ENCODE measurements at places on chromosomes 6 and 20. TPM values are rescaled to one million over a fixed set of nuclear protein-coding genes. Genes with fewer than 3 reads are reported as not detected.

Gene SEL1L2
- not detected for total RNA-seq

Gene NKAIN4
- not detected for total RNA-seq

Gene HLA-DPB1
- total RNA-seq: 25.1 TPM

DNA sequence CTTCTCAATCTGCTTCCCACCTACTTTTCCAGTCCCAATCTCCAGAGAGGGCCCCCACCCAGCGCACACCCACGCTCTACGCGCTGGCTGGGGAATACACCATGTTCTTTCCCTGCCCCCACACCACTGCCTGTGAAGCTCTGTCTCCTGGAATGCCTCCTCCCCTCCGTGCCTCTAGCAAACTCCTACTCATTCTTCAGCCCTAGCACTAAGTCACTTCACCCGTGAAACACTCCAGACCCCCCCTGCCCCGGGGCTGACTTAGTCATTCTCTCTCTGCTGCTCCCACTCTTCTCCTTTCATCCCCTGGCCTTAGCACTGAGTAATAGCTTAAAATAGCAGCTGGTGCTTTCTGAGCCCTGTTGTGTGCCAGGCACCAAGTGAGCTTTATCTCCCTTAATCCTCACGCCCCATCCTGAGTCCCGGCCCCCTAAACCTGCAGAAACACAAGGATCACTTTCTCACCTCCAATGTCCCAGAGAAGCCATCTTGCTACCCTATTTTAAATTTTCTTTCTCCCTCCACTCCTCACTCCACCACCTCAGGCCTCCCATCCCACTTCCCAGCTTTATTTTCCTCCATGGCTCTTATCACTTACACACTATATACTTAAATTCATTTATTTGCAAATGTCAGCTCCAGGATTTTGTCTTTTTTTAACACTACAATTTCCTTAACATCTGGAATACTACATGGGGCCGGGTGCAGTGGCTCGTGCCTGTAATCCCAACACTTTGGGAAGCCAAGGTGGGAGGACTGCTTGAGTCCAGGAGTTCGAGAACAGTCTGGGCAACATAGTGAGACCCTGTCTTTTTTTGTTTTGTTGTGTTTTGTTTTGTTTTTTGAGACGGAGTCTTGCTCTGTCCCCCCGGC is 6.3 kb upstream of the PARD6B start:
- peak overlapping the region; percentile 21 for H3K27ac ChIP-seq
- no peak overlapping the region for H3K4me3 ChIP-seq
- H3K27me3 ChIP-seq: no peaks in the 10 kb centered on the region
- no peak for DNase-seq
- no peaks in the 10 kb centered on the region for H3K36me3 ChIP-seq

GRCh38 chr20:11740975-11741374 is 176.7 kb upstream of the BTBD3 start:
- no peaks in the 10 kb centered on the region for H3K36me3 ChIP-seq
- DNase-seq: no peak
- H3K4me1 ChIP-seq: no peaks in the 10 kb centered on the region
- no peak overlapping the region for H3K27ac ChIP-seq

DNA sequence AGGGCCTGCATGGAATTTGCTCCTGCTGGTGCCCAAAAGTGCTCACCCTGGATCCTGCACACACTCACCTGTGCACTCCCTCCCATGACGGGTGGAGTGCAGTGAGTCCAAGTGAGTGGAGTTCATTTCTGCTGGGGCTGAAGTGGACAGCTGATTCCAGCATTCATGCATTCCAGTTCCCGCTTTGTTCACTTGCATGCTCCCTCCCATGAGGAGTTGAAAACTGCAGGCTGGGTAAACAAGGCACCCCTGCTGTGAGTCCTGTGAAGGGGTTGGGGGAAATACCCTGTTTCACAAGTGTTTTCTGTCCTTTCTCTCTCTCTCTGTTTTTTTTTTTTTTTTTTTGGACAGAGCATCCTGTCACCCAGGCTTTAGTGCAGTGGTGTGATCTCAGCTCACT is 454.1 kb upstream of the NOX3 start:
- H3K27me3 ChIP-seq: no peaks in the 10 kb centered on the region
- H3K27ac ChIP-seq: no peak overlapping the region
- H3K4me3 ChIP-seq: no peak overlapping the region
- no peak for DNase-seq
- no peaks in the 10 kb centered on the region for H3K4me1 ChIP-seq

DNA sequence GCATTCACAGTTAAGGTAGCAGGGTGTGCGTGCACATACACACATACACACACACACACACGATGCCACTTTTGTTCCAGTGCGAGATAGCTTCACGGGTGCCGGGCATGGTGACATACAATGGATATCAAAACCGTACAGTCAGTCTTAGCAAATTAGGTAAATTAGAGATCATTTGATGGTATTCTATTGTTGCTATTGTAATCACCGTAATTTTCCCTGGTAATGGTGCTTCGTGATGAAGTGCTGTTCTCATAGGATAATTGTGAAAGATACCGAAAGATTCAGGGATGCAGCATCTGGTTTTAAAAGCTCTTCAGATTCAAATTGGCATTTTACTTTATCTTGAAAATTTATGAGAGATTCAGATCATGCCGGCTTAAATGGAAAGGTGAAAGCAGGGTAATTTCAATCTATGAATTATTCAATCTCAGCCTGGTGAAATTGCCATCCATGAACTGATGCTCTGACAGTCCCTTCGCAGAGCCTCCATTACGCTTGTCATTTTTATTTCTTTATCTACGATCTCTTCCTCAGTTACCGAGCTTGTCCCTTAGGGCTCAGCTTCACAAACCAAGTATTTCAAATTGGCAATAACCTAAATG is 71.3 kb upstream of the SOX4 start:
- no peaks in the 10 kb centered on the region for H3K4me1 ChIP-seq
- no peak overlapping the region for H3K4me3 ChIP-seq

DNA sequence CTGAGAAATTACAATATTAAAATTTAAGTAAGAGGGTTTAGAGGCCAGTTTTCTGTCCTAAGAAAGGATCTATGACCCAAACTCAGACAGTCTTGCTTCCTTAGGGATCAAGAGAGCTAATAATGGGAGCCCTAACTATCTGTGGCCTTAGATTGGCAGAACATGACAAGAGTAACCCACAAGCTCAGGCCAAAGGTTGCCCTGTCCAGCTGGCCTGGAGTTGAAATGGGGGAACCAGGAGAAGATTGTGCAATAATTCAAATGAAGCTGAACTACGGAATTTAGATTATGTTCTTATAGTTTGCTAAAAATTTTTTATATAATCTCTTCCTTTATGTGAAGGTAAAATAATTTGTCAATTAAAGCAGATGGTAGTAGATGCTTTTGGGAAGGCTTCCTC is 26.4 kb downstream of the LAMA4 start:
- H3K4me3 ChIP-seq: no peak overlapping the region
- no peaks in the 10 kb centered on the region for H3K4me1 ChIP-seq
- no peaks in the 10 kb centered on the region for H3K27me3 ChIP-seq

DNA sequence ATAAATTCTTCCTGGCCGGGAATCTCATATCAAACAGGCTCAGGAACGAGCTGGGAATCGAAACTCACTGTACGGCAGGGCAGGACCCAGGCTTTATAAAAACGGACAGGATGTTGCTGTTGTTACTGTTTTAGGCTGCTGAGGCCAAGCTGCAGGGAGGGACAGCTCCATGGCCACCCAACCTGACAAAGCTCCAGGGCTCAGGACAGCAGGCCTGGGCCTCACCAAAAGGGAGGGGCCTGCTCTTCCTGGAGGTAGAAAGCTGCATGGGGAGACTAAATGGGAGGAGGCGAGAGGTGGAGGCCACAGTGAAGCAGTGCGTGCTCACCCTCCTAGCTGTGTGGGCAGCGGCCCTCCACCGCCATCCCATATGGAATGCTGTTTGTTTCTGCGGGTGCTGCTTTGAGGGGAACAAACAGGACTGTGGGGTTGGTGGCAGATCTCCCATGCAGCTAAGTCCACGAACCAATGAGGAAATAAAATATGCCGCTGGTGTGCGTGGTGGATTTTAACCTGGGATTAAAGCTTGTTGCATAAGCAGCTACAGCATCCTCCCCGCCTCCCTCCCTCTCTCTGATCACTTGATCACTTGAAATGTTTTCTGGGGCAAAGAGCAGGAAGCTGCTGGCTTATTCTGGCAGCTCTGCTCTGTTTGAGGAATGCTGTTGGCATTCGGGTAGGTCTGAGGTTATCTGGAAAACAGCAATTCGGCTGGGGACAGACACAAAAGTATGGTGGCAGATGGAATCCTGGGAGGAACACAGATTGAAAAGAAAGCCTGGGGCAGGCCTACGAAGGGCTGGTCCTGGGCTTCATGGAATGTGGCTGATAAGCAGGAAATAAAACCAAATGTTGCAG is 2.4 kb upstream of the ZMYND8 start:
- H3K4me3 ChIP-seq: no peak overlapping the region
- H3K36me3 ChIP-seq: no peaks in the 10 kb centered on the region
- no peak for DNase-seq
- no peaks in the 10 kb centered on the region for H3K27me3 ChIP-seq

DNA sequence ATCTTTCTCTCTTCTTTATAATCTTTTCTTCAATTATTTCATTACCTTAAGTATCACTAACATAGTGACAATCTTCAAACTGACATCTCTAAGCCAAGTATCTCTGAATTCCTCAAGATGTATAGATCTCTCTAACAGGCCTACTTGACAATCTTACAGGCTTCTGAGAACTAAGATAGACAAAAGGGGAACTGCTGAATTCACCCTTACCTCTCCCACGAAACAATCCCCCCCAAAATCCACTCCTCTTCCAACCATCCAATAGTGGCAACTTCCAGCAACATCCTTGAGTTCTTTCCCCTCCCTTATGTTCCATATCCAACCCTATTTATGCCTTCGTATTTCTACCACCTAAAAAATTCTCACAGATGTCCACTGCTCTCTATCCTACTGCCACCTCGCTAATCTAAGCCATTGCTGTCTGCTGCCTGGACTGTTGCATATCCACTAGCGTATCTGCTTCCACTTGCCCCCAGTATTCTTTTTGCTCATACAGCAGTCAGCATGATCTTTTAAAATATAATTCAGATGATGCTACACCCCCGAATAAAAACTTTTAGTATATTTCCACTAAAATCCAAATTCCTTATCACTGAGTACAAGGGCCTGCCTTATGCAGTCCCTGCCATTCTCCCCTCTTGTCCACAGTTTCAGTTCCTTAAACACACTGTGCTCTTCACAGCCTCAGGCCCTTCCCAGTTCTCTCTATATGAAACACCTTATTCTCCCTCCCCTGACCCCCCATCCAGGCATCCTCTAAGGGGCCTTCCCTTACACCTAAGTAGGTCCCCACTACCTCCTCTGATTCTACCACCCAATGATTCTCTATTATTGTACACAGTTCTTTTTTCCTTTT is 8.0 kb downstream of the REPS1 start:
- no peaks in the 10 kb centered on the region for H3K27me3 ChIP-seq
- DNase-seq: no peak

GRCh38 chr20:41176711-41177552 is 39.6 kb downstream of the PLCG1 start:
- peaks cover 33% of the 10 kb centered on the region for H3K36me3 ChIP-seq
- H3K27me3 ChIP-seq: no peaks in the 10 kb centered on the region
- DNase-seq: no peak
- H3K4me3 ChIP-seq: no peak overlapping the region
- no peak overlapping the region for H3K27ac ChIP-seq

DNA sequence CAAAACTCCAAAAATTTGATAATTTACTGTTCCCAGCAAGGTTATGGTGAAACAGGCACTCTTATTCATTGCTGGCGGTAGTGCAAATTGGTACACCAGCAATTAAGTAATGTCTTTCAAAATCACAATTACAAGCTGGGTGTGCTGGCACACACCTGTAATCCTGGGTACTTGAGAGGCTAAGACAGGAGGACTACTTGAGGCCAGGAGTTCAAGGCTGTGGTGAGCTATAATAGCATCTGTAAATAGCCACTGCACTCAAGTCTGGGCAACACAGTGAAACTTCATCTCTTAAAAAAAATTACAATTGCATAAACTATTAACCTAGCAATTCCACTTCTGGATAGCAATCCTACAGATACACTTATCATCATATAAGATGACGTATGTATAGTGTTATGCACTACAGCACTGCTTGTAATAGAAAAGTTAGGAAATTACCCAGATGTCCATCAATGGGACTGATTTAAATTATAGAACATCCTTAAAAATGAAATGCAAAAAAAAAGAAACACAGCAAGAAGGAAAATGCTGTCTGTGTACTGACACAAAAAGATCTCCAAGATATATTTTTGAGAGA is 31.4 kb downstream of the NCOA6 start:
- H3K27me3 ChIP-seq: no peaks in the 10 kb centered on the region
- no peak overlapping the region for H3K4me3 ChIP-seq
- no peak overlapping the region for H3K27ac ChIP-seq
- no peaks in the 10 kb centered on the region for H3K4me1 ChIP-seq

DNA sequence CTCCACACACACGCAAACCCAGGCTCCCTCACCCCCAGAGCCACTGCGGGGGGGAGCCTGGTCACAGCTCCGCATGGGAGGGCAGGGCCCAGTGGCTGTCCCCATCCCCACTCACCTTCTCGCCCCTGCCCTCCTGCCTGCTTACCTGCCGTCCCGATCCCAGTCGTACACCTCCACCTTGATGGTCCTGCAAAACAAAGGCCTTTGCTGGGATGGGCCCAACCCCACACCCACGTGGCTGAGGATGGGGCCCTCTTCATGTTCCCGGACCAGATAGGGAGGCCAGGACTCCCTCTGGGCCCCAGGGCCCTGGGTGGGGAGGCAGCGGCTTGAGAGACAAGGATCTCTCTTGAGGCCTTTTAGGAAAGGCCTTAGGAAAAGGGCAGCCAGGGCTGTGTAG is 67.6 kb downstream of the RAB44 start:
- no peak overlapping the region for H3K27ac ChIP-seq
- no peak for DNase-seq
- peaks cover 31% of the 10 kb centered on the region for H3K4me1 ChIP-seq
- H3K4me3 ChIP-seq: no peak overlapping the region

All from CD8-positive, alpha-beta memory T cell (primary cell).